Choroid plexus epithelial cell (primary cell): ENCODE measurements at places on chromosomes 6 and 20.

DNA sequence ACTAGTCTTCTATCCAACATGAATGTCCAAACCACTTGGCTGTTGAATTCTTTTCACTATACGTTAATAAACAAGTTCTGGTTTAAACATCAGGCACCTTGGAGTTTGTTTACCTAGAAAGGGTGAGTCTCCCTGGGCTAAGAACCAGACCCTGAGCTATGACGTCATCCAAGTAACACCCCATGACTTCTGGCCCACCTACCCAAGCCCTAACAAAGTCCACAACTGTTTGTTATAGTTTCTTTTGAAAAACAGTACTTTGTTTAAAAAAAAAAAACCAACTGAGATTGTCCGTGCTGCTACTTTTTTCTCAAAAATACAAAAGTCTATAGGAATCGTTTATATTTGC lies 146.9 kb upstream of the BEND6 start:
- DNase-seq = peak; percentile 61

GRCh38 chr6:82217018-82217586 lies 30.4 kb downstream of the IBTK start:
- DNase-seq = no peak

GRCh38 chr6:25016014-25016720 lies 80.4 kb upstream of the RIPOR2 start:
- DNase-seq = peak; percentile 56

DNA sequence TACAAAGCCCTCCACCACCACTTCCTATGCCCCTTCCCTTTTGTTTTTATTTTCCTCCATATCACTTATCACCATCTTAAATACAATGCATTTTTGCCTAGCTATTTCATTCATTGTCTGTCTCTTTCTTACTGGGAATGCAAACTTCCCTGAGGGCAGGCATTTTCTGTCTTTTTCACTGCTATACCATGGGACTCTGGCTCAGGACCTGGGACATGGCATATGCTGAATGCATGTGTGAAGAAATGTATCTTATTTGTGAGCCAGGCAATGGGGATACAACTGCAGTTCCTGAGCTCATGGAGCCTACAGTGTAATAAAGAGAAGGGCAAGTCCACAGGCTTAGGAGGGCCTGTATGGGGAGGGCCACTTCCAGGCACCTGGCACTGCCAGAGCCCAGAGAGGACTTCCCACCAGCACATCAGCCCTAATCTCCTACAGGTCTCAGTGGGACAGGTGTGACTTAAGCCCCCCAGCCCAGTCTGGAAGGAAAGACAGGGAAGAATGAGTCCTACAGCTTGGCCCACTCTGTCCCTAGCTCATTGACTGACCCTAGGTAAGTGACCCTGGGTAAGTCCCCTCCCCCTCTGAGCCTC lies 43.2 kb downstream of the TFEB start:
- no peak for DNase-seq

- no peak for DNase-seq
These were observed 192.5 kb upstream of the MAN1A1 start for GRCh38 chr6:119542037-119542436.
